ENCODE measurements at places on chromosomes 12 and 14.

DNA sequence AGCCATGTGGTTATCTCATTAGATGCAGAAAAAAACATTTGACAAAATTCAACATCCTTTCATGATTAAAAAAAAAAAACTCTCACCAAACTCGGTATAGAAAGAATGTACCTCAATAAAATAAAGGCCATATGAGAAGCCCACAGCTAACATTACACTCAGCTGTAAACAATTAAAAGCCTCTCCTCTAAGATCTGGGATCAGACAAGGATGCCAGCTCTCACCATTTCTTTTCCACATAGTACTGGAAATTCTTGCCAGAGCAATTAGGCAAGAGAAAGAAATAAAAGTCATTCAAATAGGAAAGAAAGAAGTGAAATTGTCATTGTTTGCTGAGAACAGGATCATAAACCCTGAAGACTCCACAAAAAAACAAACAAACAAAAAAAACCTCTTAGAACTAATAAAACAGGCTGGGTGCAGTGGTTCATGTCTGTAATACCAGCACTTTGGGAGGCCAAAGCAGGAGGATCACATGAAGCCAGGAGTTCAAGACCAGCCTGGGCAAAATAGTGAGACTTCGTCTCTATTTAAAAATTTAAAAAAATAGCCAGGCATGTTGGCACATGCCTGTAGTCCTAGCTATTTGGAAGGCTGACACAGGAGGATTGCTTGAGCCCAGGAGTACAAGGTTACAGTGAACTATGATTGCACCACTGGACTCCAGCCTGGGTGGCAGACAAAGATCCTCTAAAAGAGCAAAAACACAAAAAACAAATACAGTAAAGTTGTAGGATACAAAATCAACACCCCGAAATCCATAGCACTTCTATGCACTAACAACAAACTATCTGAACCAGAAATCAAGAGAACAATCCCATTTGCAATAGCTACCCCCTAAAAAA is 114.4 kb downstream of the FOXA1 start:
- DNase-seq = no peak

DNA sequence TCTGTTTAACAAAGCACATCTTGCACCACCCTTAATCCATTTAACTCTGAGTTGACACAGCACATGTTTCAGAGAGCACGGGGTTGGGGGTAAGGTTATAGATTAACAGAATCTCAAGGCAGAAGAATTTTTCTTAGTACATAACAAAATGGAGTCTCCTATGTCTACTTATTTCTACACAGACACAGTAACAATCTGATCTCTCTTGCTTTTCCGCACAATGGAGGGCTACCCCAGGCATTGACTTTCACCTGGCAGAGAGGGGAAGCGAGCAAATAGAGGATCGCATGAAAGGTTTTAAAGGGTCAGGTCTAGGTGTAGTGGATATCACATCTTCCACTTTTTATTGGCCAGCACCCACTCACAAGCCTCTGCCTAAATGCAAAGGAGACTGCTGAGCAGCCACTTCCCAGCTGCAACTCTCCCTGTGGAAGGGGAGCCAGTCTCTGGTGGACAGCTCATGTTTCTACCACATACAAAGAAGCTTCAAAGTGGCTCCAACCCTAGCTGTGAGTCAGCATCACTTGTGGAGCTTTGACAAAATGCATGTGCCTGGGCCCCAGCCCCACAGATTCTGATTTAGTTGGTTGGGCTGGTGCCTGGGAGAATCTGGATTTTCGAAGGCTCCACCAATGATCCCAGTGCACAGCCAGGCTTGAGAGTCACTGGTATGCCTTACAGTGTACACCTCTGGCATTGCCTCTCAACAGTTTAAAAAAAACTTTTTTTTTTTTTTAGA is 7.2 kb upstream of the FNTB start:
- no peak for DNase-seq

- no peak for DNase-seq
These were observed 159.0 kb downstream of the PTPN11 start for GRCh38 chr12:112577473-112578329.

GRCh38 chr12:121634836-121635235 is 8.5 kb downstream of the ORAI1 start:
- DNase-seq = no peak

DNA sequence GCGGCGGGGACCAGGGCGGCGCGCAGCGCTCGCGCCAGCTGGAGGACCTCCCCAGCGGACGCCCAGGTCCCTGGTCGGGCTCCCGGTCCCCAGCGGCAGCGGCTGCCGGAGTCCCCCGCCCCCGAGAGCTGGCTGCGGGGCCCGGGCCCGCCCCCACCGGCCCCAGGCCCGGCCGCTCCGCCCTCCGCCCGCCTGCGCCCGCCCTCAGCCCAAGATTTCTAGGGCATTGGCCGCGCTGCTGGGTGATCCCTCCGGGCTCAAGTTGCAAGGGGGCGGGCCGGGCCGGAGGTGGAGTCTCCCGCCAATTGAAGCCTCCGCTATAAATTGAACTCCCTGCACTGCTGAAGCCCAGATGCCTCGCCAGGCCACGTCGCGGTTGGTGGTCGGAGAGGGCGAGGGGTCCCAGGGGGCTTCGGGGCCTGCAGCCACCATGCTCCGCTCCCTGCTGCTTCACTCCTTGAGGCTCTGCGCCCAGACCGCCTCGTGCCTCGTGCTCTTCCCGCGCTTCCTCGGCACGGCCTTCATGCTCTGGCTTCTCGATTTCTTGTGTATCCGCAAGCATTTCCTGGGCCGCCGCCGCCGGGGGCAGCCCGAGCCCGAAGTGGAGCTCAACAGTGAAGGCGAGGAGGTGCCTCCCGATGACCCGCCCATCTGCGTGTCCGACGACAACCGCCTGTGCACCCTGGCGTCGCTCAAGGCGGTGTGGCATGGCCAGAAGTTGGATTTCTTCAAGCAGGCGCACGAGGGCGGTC is at the start of gene DIO3:
Gene DIO3 (plus strand): TSS at position 351 of the 752 bp plus-strand sequence.
- no peak for DNase-seq

- DNase-seq = no peak
These were observed 152.1 kb downstream of the DPF3 start for GRCh38 chr14:72741826-72742117.

GRCh38 chr12:107144990-107145389 is 51.6 kb upstream of the CRY1 start:
- peak; percentile 12 for DNase-seq

DNA sequence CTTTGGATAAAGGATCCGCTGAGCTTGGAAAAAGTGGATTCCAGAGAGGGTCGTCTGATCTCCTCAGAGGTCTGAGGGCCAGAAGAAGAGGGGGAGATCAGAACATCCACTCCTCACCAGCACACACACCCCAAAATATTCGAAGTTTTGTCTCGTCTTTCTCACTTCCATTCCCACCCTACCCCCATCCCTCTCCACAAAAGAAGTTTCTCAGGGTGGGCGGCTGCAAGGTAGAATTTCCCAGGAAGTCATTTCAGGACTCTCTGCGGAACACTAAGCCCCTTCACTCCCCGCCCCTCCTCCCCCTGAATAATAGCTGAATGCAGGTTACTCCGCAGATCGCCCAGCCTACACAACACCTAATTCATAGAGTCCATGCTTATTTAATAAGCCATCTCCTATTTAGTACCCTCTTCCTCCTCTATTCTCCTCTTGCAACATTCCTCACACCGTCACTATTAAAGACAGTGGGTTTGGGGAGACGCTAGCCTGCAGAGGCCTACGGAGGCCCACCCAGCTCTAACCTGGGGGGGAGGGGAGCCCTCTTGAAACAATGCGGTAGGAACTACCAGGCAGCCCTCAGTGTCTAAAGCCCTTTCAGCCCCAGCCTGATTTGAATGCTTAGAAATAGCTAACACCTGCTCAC is 649 bp upstream of the SALL2 start:
- no peak for DNase-seq

- no peak for DNase-seq
These were observed 230.5 kb upstream of the EGLN3 start for GRCh38 chr14:34181338-34181737.

DNA sequence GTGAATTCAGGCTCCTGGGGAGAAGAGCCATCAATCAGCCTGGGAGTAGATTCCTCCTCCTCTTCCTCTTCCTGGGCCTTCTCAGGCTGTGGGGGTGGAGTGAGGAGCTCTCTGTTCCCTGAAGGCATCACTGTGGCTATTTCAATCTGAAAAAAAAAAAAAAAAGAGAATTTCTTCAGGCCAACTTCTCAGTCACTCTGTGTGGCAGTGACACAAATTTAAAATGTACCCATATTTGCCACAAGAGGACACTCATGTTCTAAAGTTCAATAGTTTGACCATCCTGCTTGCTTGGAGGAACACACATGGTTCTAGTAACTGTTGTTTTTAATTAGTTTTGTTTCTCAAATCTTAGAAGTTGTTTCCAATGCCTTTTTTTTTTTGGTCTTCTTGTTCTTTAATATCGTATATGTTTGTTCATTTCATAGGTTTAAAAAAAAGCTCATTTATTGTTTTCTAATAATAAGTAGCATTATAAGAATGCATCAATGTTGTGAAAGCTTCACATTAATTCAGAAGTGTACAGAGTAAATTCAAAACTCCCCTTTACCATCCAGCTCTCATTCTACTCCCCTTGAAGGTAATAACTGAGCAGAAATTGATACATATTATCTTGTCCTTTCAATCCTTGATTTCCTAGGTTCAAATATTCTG is 23.3 kb upstream of the CCER1 start:
- DNase-seq = no peak

GRCh38 chr12:93125126-93125525 is 196.0 kb upstream of the EEA1 start:
- no peak for DNase-seq

GRCh38 chr12:127925971-127926370 is 341.0 kb upstream of the TMEM132C start:
- DNase-seq = no peak

GRCh38 chr14:100025111-100025510 is 40.1 kb upstream of the EVL start:
- no peak for DNase-seq

GRCh38 chr12:9127936-9128663 is 12.4 kb upstream of the A2M start:
- DNase-seq = no peak

GRCh38 chr14:68199554-68200151 is 380.1 kb downstream of the RAD51B start:
- peak; percentile 65 for DNase-seq

- peak; percentile 72 for DNase-seq
These were observed 105.0 kb downstream of the PPP2R5E start for GRCh38 chr14:63438065-63438757.

GRCh38 chr12:79294590-79294989 is 396.2 kb downstream of the PAWR start:
- no peak for DNase-seq

DNA sequence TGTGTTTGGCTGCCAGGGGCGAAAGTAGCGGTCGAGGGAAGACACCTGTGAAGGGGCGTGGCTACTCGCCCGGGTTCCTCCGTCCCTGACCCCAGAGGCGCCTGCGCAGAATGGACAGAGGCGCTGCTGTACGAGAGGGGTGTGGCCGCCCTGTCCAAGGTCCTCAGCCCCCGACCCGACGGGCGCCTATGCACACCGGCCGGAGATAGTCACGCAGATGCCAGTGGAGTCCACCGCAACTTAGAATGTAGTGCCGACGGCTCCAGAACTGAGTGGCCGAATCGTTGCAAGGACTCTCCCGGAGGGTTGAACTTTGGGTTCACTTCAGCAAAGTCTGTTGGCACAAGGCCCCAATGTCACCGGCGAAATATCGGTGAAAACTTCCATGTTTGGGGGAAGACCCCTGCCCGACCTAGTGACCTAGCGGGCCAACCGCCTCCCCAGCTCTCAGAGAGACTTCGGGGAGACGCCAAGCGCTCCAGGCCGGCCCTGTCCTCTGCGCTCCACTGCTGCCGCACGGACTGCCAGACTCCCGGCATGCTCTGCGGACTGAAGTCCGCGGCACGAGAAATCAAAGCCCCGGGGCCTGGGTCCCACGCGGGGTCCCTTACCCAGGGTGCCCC is 541 bp upstream of the RNU6-7 start:
- no peak for DNase-seq

GRCh38 chr12:48164451-48164850 is 7.1 kb upstream of the ASB8 start:
- no peak for DNase-seq

GRCh38 chr14:36967892-36968555 is 204.4 kb downstream of the SLC25A21 start:
- DNase-seq = no peak
